Stimulated activated CD4-positive, alpha-beta T cell treated with anti-CD3 and anti-CD28 coated beads, TNF-alpha, amount 100 ng/mL, for 48 hours (primary cell): ENCODE measurements at places on chromosomes 12 and 14.

- DNase-seq = no peak
Observed at GRCh38 chr14:100059438-100059781, 5.8 kb upstream of the EVL start.

- DNase-seq = no peak
Observed at GRCh38 chr14:77421201-77421600, 2.1 kb downstream of the NOXRED1 start.

DNA sequence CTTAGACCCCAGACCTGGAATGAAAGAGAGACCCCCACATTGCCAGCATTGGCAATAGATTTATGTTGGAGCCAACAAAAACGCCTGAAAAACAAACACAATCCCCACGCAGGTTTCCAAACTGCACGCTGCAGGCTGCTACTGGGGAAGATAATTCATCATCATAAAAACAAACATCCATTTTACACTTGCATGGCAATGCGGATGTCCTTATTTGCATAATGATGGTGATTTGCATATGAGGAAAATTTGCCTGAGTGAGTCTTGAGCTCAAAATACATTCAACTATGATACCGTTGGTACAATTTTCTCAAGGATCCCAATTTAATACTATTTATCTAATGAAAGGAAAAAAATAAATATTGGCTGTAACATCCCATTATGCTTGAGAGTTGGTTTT, 33.6 kb upstream of the TMEM132D start:
- DNase-seq = no peak

DNA sequence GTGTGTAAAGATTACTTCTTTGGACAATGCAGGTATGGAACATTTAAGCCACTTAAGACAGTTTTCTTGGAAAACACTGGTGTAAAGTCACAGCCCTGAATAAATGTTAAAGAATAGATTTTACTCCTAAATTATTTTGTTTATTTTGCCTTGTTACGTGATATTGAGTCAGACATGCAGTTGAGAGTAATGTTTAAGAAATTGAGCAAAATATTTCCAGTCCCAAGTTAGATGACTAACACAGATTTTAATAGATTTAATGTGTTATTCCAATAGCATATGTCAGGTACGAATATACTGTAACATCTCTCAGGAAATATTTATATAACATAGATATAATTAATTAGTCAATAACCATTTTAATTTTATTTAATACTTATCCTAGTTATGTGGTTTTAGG, 1361.7 kb downstream of the FSCB start:
- no peak for DNase-seq

- DNase-seq = no peak
Observed at GRCh38 chr12:125197326-125197725, 132.1 kb downstream of the AACS start.

DNA sequence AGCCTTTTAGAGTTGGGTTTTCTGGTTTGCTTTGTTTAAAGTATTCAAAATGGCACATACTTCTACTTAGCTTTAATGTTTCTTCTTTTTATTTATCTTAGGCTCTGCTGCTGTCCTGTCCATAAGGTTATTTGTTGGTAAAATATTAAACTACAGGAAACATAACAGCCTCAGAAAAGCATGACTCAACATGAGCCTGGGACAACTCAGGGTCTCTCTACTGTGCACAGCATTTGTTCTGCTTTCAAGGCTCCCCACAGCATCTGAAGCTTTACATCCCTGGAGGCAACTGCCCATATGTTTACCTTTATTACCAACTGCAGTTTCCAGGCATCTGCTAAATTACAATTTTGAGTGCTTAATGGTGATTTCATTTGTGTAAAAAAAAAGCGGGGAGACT, 954.2 kb upstream of the FBXO33 start:
- DNase-seq = no peak

GRCh38 chr12:94831081-94831751, 172.3 kb downstream of the NDUFA12 start:
- no peak for DNase-seq

GRCh38 chr14:22973217-22974032, 8.9 kb downstream of the AJUBA start:
- DNase-seq = no peak

- DNase-seq = no peak
Observed at GRCh38 chr12:6987956-6988553, 17.3 kb downstream of the EMG1 start.

GRCh38 chr12:12749433-12749832, 32.3 kb downstream of the CDKN1B start:
- no peak for DNase-seq

DNA sequence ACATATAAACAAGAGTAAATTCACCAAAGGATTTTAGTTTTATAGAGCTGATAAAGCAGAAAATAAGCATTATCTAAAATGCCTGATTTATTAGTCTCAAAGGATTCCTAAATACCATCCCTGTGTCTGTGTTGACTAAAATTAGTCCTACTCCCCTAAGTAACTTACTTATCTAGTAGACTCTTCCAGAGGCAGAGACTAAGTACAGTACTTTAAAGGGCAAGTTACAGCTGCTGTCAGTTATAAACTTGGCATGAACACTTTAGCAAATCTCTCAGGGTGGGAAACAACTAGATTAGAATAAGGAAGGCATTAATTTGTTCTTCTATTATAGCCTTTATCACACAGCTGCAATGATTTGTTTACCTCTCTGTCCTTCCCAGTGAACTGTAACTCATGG, 46.0 kb downstream of the ATP2B1 start:
- no peak for DNase-seq

DNA sequence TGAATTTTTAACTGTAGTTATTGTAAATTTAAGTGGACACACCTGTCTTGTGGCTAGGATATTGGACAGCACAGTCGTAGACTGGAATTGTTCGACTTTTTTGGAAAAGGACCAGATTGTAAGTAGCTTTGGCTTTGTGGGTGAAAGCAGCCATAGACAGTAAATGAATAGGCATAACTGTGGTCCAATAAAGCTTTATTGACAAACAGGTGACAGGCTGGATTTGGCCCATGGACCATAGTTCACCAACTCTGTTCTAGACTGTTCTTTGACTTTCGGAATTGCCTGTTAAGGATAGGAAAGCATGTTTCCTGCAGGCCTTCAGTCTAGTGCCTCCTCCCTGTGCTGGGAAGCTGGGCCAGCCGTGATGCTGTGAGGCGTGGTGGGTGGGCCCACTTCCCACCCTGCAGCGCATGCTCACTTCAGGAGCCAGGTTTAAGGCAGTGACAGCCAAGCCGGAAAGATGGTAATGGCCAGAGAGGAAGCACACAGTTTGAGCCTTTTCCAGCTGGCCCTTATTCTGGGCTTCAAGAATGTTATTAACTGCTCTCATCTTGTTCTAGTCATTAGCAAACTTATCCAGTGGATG, 51.8 kb downstream of the PPP2R5C start:
- DNase-seq = no peak

- no peak for DNase-seq
Observed at GRCh38 chr12:115911360-115911759, 366.1 kb downstream of the MED13L start.

DNA sequence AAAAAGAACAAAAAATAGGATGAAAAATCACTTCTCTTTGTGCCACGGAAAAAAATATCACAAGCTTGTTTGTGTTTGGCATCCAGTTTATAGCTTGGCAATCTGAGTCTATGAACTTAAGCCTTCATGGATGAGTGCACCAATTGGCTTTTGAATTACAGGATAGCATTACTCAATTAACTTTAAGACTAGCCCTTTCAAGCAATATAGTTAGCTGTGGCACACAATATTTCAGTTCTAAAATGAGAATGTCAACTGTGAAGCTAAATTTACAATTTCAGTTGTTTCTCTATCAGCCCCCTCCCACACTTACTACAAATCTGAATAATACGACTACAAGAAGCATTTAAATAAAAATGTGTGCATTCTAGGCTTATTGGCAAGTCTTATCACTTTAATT, 8.3 kb downstream of the RERG start:
- no peak for DNase-seq

- no peak for DNase-seq
Observed at GRCh38 chr14:26128931-26129671, 468.7 kb downstream of the NOVA1 start.

GRCh38 chr14:96373538-96373937, 10.2 kb downstream of the GSKIP start:
- DNase-seq = no peak

DNA sequence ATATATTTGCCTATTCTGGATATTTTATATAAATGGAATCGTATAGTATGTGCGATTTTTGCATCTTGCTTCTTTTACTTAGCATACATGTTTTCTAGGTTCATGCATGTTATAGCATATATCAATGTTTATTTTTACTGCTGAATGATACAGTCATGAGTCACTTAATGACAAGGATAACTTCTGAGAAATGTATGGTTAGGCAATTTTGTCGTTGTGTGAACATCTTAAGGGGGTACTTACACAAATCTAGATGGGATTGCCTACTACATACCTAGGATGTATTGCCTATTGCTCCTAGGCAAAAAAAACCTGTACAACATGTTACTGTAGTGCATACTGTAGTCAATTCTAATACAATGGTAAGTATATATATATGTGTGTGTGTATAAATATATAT, 8.8 kb downstream of the USP15 start:
- DNase-seq = no peak

DNA sequence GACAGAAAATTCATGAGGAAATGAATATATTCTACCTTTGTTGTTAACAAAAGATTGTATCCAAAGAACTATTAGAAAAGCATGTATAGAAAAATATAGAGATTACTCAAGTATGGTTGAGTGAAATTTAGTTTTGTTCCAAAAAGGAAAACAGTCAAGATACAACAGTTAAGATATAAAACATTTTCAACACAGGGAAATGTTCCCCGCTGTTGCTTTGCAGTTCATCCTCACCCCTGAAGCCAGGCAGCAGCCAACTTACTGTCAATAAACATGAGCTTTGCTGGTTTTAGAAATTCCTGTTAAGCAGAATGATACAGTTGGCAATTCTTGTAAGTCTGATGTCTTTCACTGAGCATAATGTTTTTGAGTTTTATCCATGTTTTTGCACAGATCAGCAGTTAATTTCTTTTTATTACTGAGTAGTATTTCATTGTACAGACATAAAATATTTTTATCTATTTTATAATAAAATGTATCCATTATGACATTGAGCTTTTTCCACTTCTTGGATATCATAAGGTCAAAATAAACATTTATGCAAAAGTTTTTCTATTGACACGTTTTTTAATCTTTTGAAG, 1.2 kb upstream of the CLEC2B start:
- no peak for DNase-seq

DNA sequence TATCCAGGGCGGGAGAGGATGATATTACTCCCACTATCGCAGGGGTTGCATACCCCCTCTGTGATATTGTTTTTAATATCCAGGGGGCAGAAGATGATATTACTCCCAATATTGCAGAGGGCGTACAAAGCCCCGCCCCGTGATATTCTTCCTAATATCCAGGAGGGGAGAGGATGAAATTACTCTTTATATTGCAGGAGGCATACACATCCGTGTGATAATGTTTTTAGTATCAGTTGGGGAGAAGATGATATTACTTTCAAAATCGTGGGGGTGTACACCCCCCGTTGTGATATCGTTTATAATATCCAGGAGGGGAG, 52.9 kb upstream of the OXA1L start:
- no peak for DNase-seq

GRCh38 chr12:53777936-53778644, 26.3 kb upstream of the CISTR start:
- DNase-seq = no peak

GRCh38 chr14:95226801-95227200, 69.5 kb upstream of the DICER1 start:
- DNase-seq = no peak

GRCh38 chr12:55940065-55940732, 9.2 kb downstream of the DGKA start:
- peak; percentile 71 for DNase-seq

- no peak for DNase-seq
Observed at GRCh38 chr12:71756054-71756690, 1.5 kb downstream of the RAB21 start.

- no peak for DNase-seq
Observed at GRCh38 chr12:108080363-108080762, 48.7 kb upstream of the WSCD2 start.

DNA sequence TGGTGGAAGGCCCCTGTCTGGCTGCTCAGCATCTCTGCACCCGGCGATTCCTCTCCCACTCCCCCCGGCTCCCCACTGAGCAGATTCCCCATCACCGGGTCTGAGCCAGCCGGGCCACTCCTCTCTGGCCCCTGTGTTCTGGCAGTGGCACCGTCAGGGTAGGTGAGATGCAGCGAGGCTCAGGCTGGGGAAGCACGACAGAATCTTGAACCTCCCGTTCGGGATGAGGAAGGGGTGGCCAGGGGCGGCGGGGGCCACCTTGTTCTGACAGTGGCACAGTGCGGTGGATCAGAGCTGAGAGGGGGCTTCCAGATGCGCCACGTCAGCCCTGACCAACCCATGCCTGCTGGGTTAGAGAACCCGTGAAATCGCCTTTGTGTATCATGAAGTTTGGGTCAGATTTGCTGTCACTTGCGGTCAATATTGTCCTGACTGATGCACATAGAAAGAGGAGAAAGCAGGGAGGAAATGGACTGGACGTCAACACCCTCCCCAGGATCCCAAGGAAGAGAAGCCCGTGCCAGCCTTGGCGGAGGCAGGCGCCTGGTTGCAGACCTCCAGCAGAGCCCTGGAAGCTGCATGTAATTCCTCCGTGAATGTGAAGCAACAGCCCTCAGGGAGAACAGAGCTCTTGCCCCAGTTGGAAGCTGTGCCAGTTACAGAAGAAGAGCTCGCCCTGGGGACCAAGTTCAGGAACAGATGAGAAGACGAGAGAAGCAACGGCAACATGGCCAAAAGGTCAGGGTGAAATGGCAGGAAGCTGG, 137.1 kb upstream of the SFSWAP start:
- DNase-seq = no peak

DNA sequence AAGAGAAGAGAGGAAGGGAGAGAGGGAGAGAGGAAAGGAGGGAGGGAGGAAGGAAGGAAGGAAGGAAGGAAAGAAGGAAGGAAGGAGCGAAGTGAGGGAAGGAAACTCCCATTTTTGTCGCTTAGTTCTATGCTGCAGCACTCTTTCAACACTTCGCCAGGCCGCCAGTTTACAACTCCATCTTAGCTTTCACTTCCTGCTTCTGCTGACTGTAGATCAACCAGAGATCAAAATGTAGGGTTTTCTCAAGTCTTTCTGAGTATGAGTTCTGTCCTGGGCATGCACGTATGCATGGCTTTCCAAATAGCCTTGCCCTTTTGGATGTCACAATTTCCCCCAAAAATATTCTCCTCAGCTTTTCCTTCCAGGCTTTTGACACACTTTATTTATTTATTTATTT, 723.4 kb downstream of the TRHDE start:
- DNase-seq = no peak

- DNase-seq = no peak
Observed at GRCh38 chr12:49632986-49633702, 9.8 kb downstream of the PRPF40B start.

- DNase-seq = no peak
Observed at GRCh38 chr12:30930238-30930637, 3.7 kb downstream of the TSPAN11 start.
